Stimulated activated naive CD4-positive, alpha-beta T cell treated with Interleukin-2 at 50 U/mL for 16 hours (primary cell): ENCODE measurements at places on chromosomes 1 and 21.

DNA sequence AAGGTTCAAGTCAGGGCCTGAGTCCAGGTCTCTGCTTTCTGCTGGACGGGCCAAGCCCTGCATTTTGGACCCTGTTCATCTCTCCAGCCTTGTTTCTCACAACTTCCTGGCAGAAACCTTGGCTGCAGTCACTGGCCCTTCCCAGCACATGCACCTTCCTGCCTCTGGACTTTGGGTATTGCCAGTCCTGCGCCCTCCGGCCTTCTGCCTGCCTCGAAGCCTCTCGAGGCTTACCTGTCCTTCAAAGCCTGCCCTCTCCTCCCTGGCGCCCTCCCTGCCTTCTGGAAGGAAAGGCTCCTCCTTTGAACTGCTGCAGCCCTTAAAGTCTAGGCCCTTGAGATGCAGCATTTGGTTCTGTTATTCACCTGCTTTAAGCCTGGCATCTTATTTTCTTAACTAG lies 52.8 kb downstream of the HTR6 start:
- DNase-seq = no peak

GRCh38 chr1:25039229-25039628 lies 109.2 kb upstream of the RUNX3 start:
- no peak for DNase-seq

DNA sequence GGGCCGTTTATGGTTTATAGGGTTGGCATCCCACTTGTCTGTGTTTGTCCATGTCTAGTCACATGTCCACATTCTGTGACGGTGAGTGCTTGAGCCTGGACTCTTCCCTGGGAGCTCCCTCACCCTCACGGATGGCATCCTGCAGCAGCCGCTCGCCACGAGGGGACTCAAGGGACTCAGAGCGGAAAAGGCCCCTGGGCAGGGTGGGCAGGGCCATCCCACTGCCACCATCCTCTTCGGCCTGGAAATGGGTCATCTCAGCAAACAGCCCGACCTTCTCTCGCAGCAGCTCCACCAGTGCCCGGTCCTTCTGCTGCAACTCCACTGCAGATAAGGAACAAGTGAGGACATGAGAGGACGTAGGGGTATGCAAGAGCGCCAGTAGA lies 11.1 kb downstream of the RXFP4 start:
- no peak for DNase-seq

GRCh38 chr21:31875496-31876015 lies 2.7 kb downstream of the HUNK start:
- no peak for DNase-seq

- DNase-seq = no peak
These were observed 3.0 kb upstream of the SDE2 start for GRCh38 chr1:226001963-226002666.

DNA sequence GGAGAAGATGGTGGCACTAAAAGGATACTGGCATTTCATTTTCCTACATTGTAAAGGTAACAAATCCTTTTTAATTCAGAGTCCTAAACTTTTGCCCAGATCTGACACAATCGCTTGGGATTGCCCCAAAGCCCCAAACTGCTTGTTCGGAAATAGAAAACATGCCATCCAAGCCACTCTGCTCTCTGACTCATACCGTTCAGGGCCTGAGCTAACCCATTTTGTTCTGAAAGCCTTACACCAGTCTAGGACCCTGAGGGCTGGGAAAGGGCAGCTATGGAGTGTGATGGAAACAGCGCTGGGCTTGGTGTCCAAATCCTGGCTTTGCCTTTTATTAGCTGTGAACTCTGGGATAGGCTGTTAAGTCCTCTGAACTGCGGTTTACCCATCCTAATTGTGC lies 159.4 kb upstream of the UBE2U start:
- no peak for DNase-seq

GRCh38 chr1:47351305-47351704 lies 17.7 kb downstream of the CMPK1 start:
- DNase-seq = no peak

- no peak for DNase-seq
These were observed 30.9 kb upstream of the ANGPTL7 start for GRCh38 chr1:11158291-11158690.
